WTC11 (cell line): ENCODE measurements at places on chromosomes 1 and 21. TPM values are rescaled to one million over a fixed set of nuclear protein-coding genes. Genes with fewer than 3 reads are reported as not detected.

- peaks cover 4% of the 10 kb centered on the region for H3K27me3 ChIP-seq
- H3K36me3 ChIP-seq, result no peaks in the 10 kb centered on the region; the same call in 1 of the 2 replicates
- no peak overlapping the region for H3K4me3 ChIP-seq
- no peak overlapping the region for H3K27ac ChIP-seq
- DNase-seq, result no peak
- peaks cover 4% of the 10 kb centered on the region for H3K4me1 ChIP-seq
Observed at GRCh38 chr1:43235451-43236121, 34.2 kb upstream of the TMEM125 start.

DNA sequence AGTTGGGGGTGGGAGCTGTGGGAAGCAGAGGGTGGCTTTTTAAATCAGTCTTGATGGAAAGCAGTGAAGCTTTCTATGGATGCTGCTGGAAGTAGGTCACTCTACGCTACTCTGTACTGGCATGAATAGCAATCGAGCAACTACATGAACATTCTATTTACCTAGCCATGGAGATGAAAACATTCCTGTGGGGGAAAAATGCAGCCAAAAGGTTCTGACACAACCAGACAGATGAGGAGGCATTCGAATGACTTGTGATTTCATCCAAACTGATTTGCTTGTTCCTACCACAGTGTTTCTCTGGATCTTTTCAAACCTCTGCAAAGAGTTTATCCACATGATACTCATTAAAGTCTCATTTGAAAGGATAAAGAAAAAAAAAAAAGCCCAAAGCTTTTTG, 95.0 kb downstream of the ASTN1 start:
- H3K4me3 ChIP-seq, result no peak overlapping the region
- no peak overlapping the region for H3K27ac ChIP-seq
- H3K36me3 ChIP-seq, result no peaks in the 10 kb centered on the region; the same call in 1 of the 2 replicates
- no peak for DNase-seq

DNA sequence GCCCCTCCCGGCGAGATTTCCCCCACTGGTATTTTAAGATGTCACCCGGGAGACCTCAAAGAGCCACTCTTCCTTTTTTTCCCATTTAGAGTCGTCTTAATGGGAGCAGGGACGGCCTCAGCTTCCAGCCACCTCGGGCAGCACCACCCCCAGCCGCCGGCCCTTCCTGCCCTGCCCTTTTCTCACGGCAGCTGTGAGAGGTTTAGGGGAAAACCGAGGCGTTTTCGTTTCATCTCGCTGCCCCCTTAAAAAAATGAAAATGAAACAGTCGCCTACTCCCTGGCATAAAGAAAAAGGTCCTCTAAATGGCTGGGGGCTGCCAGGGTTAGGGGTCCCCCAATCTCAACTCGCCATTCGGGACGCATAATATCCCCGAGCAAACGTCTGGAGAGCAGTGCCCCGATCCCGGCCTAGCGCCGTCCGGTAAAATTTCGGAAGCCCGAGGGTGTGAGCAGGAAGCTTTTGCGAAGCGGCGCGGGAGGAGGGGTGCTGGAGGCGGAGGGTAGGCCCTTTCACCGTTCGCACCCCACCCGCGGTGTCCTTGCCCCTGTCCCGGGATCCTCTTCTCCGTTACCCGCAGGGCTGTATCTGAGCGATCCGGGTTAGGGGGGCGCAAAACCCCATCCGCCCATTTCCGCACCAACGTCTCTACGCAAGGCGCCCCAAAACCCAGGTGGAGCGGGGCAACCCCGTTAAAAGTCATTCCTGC, 1.2 kb downstream of the RUNX3 start:
- H3K4me3 ChIP-seq, result peak overlapping the region; percentile 70
- no peak overlapping the region for H3K27ac ChIP-seq
- peaks cover 55% of the 10 kb centered on the region for H3K4me1 ChIP-seq
- H3K36me3 ChIP-seq, result no peaks in the 10 kb centered on the region
- DNase-seq, result peak; percentile 51

GRCh38 chr1:170670802-170671628, 7.1 kb downstream of the PRRX1 start:
- peaks cover 42% of the 10 kb centered on the region for H3K4me1 ChIP-seq
- H3K36me3 ChIP-seq, result no peaks in the 10 kb centered on the region
- peak overlapping the region; percentile 47 for H3K4me3 ChIP-seq
- H3K27ac ChIP-seq, result no peak overlapping the region

DNA sequence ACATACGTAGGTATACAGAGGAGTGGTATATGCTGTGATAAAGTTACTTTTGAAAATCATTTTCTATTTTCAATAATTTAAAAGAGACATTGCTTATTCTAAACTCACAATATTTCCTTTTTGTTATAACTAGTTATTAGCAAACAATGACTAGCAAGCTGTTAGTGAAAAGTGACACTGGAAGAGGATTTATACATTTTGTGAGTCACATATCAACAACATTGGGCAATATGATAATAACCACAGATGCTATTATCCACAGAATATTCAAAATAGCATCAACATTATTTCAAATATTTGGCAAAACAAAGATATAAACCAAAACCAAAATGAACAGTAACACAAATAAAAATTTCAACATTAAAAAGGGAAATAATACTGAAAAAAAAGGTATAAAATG, 104.0 kb upstream of the HP1BP3 start:
- H3K27me3 ChIP-seq, result no peaks in the 10 kb centered on the region
- no peak overlapping the region for H3K27ac ChIP-seq
- H3K4me3 ChIP-seq, result no peak overlapping the region
- H3K36me3 ChIP-seq, result peaks cover 23% of the 10 kb centered on the region

DNA sequence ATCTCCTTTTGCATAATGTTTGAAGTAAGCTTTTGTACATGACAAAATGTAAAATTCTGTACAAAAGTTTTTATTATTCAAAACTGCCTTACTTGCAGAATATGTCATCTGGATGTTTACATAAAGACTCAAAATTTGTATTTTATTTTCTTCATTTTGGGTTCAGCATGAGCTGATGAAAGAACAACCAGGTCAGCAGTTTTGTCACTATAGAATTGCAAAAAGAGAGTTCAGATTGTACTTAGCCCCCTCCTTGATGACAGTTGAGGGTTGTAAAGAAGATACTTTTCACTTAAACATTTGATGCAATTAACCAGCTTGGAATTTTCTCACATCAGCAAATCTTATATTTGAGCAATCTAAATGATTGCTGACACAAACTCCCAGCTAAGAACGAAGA, 669.3 kb downstream of the PLA2G4A start:
- H3K27ac ChIP-seq, result no peak overlapping the region
- H3K4me3 ChIP-seq, result no peak overlapping the region
- peaks cover 5% of the 10 kb centered on the region; the same call in 1 of the 2 replicates for H3K4me1 ChIP-seq
- H3K27me3 ChIP-seq, result no peaks in the 10 kb centered on the region

GRCh38 chr1:240090014-240090413, 1.7 kb upstream of the FMN2 start:
- peaks cover 19% of the 10 kb centered on the region for H3K4me1 ChIP-seq
- H3K4me3 ChIP-seq, result no peak overlapping the region
- DNase-seq, result no peak

- H3K4me3 ChIP-seq, result no peak overlapping the region
- no peak overlapping the region for H3K27ac ChIP-seq
Observed at GRCh38 chr1:16101623-16102022, 28.2 kb upstream of the FAM131C start.

GRCh38 chr1:213122514-213122929, 71.5 kb downstream of the RPS6KC1 start:
- H3K4me1 ChIP-seq, result no peaks in the 10 kb centered on the region
- H3K36me3 ChIP-seq, result peaks cover 3% of the 10 kb centered on the region; the same call in 1 of the 2 replicates
- H3K27ac ChIP-seq, result no peak overlapping the region
- no peaks in the 10 kb centered on the region for H3K27me3 ChIP-seq

DNA sequence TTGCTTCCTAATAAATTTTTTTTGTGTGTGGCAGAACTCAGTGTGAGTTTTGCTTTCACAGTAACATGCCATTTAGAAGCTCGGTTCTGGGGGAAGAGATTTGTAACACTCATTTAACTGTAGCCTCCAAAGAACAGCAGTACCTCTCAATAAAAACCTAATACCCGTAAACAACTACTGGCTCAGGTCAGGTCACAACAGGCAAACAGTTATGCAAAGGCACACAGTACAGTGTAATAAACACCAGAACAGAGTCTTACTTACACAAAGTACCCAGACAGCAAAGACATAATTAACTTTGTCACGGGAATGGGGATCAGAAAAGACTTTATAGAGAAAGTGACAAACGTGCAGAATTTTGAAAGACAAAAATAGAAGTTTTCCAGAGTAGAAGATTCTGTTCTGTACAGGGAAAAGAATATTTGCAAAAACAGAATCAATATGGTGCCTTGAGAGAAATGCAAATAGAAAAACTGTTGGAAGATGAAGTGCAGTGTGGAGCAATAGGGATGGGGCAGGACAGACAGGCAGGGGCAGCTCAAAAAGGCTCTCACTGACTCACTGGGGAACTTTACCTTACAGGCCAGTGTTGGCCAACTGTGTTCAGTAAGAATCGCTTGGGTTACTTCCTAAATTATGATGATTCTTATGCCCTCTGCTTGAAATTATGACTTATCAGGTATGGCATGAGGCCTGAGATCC, 38.8 kb downstream of the EGLN1 start:
- H3K36me3 ChIP-seq, result no peaks in the 10 kb centered on the region
- no peaks in the 10 kb centered on the region for H3K27me3 ChIP-seq
- H3K4me3 ChIP-seq, result no peak overlapping the region
- no peak for DNase-seq
- no peak overlapping the region for H3K27ac ChIP-seq

DNA sequence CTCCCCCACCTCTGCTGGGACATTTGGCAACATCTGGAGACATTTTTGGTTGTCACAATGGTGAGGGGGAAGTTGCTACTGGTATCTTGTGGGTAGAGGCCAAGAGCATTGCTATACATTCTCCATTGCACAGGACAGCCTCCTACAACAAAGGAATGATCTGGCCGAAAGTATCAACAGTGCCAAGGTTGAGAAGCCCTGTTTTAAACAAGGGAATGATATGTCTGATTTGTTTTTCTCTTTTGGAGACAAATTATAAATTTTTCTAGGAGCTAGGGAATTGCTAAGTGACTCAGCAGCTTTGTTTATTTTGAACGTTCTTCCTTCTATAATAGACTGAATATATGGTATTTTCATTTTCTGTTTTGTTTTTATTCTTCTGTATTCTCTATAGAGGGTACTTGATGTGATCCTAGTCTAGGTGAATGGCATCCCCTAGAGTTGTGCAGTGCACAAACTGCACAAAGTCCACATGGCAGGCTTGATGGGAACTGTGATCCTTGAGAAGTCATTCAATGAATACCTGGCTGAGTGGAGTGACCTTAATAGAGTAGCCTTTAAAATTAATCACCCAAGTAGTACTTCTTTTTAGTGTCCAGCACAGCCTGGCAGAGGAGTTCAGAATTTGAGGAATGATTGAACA, 288.6 kb upstream of the USP24 start:
- no peak for DNase-seq
- H3K27ac ChIP-seq, result no peak overlapping the region
- H3K27me3 ChIP-seq, result no peaks in the 10 kb centered on the region; the same call in 1 of the 2 replicates
- peaks cover 4% of the 10 kb centered on the region; the same call in 1 of the 2 replicates for H3K4me1 ChIP-seq

DNA sequence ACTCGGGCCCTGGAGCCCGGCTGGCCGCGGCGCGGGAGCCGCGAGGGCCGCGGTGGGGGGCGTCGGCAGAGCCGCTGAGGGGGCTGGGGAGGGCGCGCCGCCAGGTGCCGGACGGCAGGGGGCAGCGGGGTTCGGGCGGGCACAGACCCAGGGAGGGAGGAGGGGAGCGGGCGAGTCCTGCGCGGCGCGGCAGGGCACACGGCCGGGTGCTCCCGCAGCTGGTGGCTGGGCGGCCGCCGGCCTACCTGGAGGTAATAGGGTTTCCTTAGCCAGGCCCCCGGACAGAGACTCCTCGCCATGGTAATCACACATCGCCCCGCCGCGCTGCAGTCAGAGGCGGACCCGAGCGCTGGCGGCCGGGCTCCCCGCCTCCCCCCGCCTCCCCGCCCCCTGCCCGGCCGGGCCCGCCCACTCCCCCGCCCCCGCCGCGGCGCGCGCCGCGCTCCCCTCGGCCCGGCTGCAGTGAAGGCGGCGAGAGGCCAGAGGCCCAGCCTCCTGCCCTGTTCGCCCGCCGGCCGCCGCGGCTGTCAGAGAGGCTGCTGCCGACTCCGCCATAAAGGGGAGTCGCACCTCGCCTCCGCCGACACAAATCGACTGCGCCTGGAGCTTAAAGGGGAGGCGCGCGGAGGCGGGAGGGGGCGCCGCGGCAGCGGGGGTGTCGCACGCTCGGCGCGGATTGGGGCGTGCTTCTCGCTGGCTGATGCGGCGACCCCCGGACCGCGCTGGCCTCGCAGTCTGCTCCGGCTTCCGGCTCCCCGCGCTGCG, at the start of gene DIPK1A:
TSS of gene DIPK1A (minus strand) at position 332 of the 765 bp plus-strand sequence. CDS start at position 299, 33 bp downstream.
- DNase-seq, result peak; percentile 88
- H3K27ac ChIP-seq, result peak within 1 kb of the TSS; percentile 76; the same call in 1 of the 2 replicates
- H3K36me3 ChIP-seq, result no peaks in the 10 kb centered on the region
- H3K4me1 ChIP-seq, result peaks cover 13% of the 10 kb centered on the region
- peaks cover 9% of the 10 kb centered on the region for H3K27me3 ChIP-seq

GRCh38 chr1:18608534-18608933, 22.1 kb upstream of the PAX7 start:
- H3K4me3 ChIP-seq, result no peak overlapping the region
- no peak overlapping the region for H3K27ac ChIP-seq
- peaks cover 3% of the 10 kb centered on the region for H3K4me1 ChIP-seq
- DNase-seq, result no peak

DNA sequence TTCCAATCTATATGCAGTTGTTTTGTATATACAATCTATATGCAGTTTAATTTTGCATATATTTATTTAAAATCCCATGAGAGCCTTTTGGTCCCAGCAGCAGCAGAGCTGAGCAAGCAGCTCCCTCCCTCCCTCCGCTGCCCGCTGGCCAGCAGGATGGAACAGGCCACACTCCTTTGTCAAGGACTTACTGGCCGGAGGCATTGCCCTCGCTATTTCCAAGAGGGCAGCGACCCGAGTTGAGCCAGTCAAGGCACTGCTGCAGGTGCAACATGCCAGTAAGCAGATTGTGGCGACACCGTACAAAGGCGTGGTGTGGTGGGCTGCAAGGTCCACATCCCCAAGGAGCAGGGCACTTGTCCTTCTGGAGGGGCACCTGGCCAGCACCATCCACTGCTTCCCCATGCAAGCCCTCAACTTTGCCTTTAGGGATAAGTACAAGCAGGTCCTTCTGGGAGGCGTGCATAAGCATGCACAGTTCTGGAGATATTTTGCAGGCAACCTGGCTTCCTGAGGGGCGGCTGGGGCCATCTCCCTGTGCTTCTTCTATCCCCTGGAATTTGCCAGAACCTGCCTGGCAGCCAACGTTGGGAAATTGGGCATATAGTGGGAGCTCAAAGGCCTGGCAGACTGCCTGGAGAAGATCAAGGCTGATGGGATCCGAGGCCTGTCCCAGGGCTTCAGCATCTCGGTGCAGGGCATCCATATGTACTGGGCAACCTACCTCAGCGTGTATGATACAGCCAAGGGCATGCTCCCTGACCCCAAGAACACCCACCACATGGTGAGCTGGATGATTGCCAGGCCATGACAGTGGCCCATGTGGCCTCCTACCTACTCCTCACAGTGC, 92.2 kb downstream of the OSBPL9 start:
- H3K27ac ChIP-seq, result no peak overlapping the region
- no peaks in the 10 kb centered on the region for H3K27me3 ChIP-seq
- no peak for DNase-seq
- no peak overlapping the region for H3K4me3 ChIP-seq
- peaks cover 9% of the 10 kb centered on the region for H3K36me3 ChIP-seq
- no peaks in the 10 kb centered on the region for H3K4me1 ChIP-seq

HAO2 gene
- 0.53 to 1.0 TPM (median 0.80 TPM) in 3 replicates for total RNA-seq

UBXN11 gene
- 12.4 to 14.1 TPM (median 14.1 TPM) in 3 replicates for total RNA-seq

CYP4Z1 gene
- total RNA-seq, result not detected in 3 replicates

SNX7 gene
- total RNA-seq, result 12.9 to 15.7 TPM (median 14.8 TPM) in 3 replicates

LHX8 gene
- total RNA-seq, result 0.25 to 0.39 TPM (median 0.37 TPM) in 3 replicates

DRAXIN gene
- 12.0 to 13.4 TPM (median 13.3 TPM) in 3 replicates for total RNA-seq

EYA3 gene
- total RNA-seq, result 27.4 to 29.4 TPM (median 28.1 TPM) in 3 replicates

ERICH3 gene
- 0.07 TPM in 1 of 3 replicates, not detected in the others for total RNA-seq
